ENCODE measurements at places on chromosomes 13 and 19.

GRCh38 chr13:33612641-33613638 lies 205.0 kb upstream of the RFC3 start:
- peak; percentile 19 for DNase-seq

- DNase-seq: no peak
These were observed 30.5 kb downstream of the ZSWIM4 start for GRCh38 chr19:13825489-13826441.

GRCh38 chr13:25247360-25247759 lies 39.9 kb downstream of the MTMR6 start:
- DNase-seq: no peak

DNA sequence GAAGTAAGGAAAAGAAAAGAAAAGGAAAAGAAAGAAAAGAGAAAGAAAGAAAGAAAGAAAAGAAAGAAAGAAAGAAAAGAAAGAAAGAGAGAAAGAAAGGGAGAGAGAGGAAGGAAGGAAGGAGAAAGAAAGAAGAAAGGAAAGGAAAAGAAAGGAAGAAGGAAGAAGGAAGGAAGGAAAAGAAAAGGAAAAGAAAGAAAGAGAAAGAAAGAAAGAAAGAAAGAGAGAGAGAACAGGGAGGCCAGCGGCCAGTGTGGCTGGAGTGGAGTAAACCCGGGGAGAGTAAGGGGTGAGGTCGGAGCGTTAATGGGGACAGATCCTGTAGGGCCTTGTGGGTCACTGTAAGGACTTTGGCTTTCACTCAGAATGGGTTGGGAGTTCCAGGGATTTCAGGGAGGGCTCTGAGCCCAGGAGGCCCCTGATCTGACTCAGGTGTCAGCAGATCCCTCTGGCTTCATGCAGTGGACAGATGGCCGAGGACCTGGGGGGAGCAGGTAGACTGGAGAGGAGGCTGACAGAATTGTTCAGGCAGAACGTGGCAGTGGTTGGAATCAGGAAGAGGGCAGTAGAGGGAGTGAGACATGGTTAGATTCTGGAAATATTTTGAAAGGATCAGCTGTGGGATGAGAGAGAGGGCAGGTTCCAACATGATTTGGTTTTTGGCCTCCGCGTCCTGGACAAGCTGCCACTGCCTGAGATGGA lies 19.8 kb upstream of the FXYD3 start:
- DNase-seq: no peak

DNA sequence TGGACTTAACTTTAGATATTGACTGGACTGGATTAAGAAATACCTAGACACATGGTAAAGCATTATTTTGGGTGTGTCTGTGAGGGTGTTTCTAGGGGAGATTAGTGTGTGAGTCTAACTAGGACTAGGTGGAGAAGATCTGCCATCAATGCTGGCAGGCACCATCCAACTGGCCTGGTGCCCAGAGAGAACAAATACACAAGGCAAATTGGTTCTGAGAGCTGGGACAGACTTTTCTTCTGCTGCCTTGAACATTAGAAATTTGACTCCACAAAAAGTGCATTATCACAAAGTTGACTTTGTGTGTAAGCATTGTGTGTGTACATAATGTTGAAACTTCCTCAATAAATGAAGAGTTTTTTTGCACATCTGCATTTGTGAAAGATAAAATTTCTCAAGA lies 522.1 kb downstream of the SUCLA2 start:
- DNase-seq: no peak

DNA sequence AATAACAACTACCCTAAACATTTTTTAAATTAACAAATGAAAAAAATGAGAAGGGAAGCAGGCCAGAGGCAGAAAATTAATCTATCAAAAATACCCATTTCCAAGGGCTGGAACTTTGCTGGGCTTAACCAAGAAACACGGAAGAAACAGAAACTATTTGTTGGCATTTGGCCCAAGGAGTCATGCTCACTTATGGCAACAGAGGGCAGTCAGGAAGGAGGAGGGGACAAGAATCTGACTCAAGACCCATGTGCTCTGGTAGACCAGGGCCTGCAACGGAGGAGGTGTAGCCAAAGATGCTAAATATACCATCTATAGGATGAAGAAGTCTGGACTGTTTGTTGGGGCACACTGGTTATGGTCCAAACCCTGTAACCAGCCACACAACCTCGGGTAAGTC lies 496.7 kb downstream of the COG6 start:
- DNase-seq: no peak

DNA sequence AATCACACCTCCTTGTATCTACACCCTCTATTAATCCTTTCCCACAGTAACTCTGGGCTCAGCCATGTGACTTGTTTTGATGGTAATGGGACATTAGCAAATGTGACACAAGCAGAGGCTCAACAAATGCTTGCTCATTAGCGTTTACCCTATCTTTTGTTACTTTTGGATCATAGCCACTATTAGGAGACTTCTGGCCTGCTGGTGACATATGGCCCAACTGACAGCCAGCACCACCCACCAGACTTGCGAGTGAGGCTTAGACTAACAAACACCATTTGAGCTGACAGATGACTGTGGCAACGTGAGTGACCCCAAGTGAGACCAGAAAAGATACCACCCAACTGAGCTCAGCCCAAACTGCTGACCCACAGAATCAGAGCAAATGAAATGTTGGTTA lies 154.1 kb downstream of the OLFM4 start:
- DNase-seq: no peak

GRCh38 chr13:43185226-43185625 lies 161.8 kb downstream of the DNAJC15 start:
- no peak for DNase-seq

GRCh38 chr13:43307921-43308433 lies 284.6 kb downstream of the DNAJC15 start:
- no peak for DNase-seq

GRCh38 chr13:67696775-67697174 lies 466.6 kb upstream of the PCDH9 start:
- DNase-seq: no peak

- DNase-seq: no peak
These were observed 152.7 kb downstream of the URI1 start for GRCh38 chr19:30094756-30095140.

GRCh38 chr19:17737690-17738153 lies 13.6 kb upstream of the FCHO1 start:
- no peak for DNase-seq

DNA sequence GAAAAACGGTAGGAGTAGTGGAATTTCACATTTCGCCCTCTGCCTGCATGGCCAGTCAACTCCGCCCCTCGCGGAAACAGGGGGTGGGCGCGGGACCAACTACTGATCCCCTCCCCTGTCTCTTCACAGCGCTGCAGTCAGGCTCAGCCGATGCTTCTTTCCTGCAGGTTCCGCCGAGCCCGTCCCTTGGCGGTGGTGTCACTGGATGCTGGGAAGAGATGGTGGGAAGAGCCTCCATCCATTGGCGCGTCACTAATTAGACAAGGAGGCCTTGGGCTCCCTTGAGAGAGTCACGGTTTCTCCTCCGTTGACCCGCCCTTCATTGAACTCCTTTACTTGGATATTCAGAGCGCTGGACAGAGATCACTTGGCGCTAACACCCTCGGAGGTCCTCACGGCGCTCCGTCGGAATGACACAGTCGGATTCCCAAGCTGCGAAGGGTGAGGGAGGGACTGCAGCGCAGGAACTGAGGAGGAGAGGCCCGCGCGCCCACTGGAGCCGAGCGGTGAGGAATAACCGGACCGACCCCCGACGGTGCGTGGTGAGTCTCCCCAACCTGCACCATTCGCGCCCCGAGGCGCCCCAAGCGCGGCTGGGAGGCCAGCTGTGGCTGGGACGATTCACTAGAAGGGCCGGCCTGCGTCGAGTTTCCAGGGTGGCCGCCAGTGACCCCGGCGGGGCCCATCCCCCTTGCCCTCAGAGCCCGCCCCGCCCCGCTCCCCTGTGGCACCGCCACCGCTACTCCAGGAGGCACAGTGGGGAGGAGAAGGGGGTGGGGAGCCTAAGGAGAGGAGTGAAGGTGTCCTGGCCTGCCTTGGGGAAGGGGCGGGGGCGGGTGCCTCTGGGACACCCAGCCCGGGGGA lies 11.2 kb upstream of the CEACAM21 start:
- DNase-seq: no peak

DNA sequence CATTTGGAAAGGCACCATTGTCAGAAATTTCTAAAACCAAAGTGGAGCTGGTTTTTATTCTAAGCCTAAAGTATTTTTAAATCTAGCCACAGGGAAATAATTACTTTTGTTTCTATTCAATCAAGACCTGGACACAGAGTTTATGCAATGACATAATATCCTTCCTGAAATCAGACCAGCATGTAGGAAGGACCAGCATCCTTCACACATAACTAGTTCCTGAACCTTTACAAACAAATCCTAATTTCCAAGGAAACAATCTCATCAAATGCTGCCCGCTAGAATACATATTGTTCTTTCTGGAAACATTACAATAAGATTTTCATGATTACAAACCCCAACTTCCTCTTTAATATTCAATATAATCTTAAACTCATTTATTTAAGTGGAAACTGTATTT lies 1.5 kb downstream of the STARD13 start:
- no peak for DNase-seq

DNA sequence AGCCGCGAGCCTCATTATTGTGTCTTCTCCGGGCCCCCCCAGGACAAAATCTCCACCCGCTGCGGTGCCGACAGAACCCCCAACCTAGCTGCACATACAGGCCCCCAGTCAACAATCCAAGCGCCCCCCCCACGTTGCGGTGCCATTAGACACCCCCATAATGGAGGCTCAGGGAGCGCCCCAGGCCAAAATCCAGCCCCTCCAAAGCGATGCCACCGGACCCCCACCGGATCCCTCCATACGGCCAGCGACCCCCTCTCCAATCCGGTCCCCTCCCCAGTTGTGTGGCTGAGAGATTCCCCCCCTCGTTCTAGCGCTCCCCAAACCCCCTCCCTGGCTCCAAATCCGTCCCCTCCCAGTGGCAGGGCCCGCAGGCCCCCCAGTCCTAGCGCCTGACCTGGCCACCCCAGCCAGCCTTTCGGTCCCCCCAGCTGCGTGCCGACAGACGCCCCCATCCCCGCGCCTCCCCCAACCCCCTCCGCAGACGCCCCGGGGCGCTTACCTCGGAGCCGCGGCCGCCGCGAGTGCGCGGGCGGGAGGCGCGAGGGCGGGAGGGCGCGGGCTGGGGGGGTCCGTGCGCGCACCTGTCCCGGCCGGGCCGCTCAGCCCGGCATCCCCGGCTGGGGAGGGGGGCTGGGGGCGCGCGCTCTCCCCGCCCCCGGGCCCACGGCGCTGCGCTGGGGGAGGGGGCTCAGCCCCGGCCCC lies 21.6 kb upstream of the SEMA6B start:
- DNase-seq: no peak

GRCh38 chr13:45306966-45307365 lies 34.0 kb downstream of the TPT1 start:
- no peak for DNase-seq

- no peak for DNase-seq
These were observed 9.5 kb downstream of the FGF22 start for GRCh38 chr19:648904-649801.

DNA sequence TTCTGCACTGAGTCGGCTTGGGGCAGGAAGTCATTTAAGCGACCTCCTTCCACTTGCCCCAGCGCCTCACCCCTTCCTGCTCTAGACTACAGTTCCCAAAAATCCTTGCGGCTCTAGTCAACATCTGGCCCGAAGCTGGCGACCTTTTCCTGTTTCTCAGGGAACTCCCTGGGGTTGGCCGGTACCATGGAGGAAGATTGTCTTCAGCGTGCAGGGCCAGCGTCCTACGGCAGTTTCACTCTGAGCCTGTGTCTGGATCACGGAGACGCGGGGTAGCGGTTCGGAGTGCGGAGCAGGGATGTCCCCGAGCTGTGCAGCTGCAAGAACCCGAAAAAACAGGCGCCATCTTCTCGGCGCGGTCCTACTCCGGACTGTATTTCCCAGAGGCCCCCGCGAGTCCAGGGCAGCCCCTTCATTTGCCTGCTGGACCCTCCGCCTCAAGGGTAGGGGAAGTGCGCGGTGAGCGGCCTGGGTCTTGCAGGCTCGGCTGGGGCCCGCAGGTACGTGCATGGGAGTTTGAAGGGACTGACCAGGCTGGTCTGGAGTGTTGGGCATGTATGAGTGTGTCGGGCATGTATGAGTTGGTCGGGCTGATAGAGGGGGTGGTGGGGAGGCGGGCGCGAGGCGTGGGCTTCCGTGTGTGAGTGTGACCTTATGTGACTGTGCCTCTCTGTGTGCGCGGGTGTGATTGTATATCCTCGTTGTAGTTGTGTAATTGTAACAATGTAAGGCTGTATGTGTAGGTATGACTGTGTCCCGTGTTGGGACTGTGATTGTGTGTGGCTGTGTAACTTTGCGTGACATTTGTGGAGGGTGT lies at the start of gene ZNF383:
ZNF383 (plus strand) TSS at position 440 of the 817 bp plus-strand sequence. CDS start 12,240 bp downstream, outside the sequence.
- DNase-seq: peak; percentile 87

GRCh38 chr13:41111454-41111853 lies 21.1 kb downstream of the KBTBD6 start:
- DNase-seq: no peak

- DNase-seq: no peak
These were observed 143.4 kb downstream of the DLEU7 start for GRCh38 chr13:50699874-50700663.

- no peak for DNase-seq
These were observed 39.5 kb downstream of the PCCA start for GRCh38 chr13:100128373-100128772.

- DNase-seq: no peak
These were observed 95.2 kb downstream of the USP12 start for GRCh38 chr13:27076421-27076820.

- DNase-seq: no peak
These were observed 15.3 kb downstream of the TMEM38A start for GRCh38 chr19:16676101-16676798.

GRCh38 chr13:48072304-48072703 lies 22.6 kb downstream of the MED4 start:
- DNase-seq: no peak

- DNase-seq: no peak
These were observed 53.0 kb downstream of the NUFIP1 start for GRCh38 chr13:44936246-44936645.

GRCh38 chr19:13937479-13938300 lies 527 bp downstream of the PODNL1 start:
- no peak for DNase-seq

DNA sequence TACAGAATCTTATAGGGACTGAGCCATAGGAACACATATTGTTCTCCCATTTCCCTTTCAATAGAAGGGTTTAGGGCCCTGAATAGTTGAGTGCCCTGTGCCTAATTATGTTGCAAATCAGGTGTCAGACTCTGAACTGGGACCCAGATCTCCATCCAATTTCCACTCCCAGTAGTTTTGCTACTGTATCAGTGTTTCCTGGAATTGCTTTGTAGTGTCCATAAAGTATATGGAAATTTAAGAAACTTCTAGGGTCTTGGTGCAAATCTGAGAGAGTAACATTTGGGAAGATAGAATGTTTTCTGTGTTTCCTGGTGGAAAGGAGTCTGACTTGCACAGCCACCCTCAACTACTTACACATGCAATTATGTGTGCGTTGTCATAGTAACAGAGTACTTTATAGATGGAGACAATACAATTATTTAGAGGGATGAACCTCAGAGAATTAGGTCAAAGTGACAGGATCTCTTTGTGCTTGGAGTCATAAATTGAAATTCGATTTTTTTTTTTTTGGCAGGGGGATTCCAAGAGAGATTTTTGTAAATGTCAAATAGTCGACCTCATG lies 646 bp upstream of the SLC10A2 start:
- DNase-seq: no peak
